Upper lobe of right lung (tissue), 1 donor: ENCODE measurements at places on chromosomes 2 and 18. TPM values are rescaled to one million over a fixed set of nuclear protein-coding genes. Genes with fewer than 3 reads are reported as not detected.

GRCh38 chr2:160144280-160144990, 55.6 kb downstream of the ITGB6 start:
- H3K4me3 ChIP-seq, result no peak overlapping the region
- no peaks in the 10 kb centered on the region for H3K36me3 ChIP-seq
- H3K27me3 ChIP-seq, result no peaks in the 10 kb centered on the region
- H3K4me1 ChIP-seq, result peaks cover 10% of the 10 kb centered on the region
- no peak for DNase-seq

- no peaks in the 10 kb centered on the region for H3K27me3 ChIP-seq
- no peak overlapping the region for H3K27ac ChIP-seq
- DNase-seq, result no peak
- H3K4me1 ChIP-seq, result no peaks in the 10 kb centered on the region
- H3K36me3 ChIP-seq, result no peaks in the 10 kb centered on the region
- H3K4me3 ChIP-seq, result no peak overlapping the region
Observed at GRCh38 chr18:5974696-5975095, 79.4 kb upstream of the TMEM200C start.

DNA sequence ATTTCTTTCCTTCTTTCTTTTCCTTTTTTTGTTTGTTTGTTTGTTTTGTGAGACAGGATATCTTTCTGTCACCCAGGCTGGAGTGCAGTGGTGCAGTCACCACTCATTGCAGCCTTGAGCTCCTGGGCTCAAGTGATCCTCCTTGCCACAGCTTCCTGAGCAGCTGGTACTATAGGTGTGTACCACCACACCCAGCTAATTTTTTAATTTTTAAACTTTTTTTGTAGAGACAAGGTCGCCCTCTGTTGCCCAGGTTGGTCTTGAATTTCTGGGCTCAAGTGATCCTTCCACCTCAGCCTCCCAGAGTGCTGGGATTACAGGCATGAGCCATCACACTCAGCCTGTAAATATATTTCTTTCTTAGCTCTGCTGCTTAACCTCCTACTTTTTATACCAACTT, 83.4 kb upstream of the CYP20A1 start:
- H3K4me3 ChIP-seq, result no peak overlapping the region
- no peak overlapping the region for H3K27ac ChIP-seq
- H3K4me1 ChIP-seq, result no peaks in the 10 kb centered on the region
- H3K27me3 ChIP-seq, result no peaks in the 10 kb centered on the region

GRCh38 chr2:7026742-7027141, 109.5 kb downstream of the RNF144A start:
- no peak overlapping the region for H3K4me3 ChIP-seq
- no peaks in the 10 kb centered on the region for H3K27me3 ChIP-seq
- H3K36me3 ChIP-seq, result no peaks in the 10 kb centered on the region
- no peak for DNase-seq

DNA sequence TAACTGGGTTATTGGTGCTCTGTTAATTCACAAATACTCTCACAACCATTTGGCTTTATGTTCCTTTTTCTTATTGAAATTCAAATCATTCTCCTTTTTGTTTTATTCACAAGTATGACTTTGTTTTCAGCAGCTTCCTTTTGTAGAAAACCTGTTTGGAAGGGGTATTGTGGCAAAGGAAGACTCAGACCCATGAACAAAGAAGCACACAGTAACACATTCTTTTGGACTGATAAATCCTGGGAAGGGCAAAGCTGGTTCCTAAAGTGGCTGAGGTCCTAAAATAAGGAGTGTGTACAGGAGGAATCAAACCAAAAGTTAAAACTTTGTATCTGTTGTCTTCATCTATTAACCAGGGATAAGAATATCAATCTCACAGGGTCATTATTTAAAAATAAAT, 374.7 kb upstream of the FIGN start:
- no peaks in the 10 kb centered on the region for H3K36me3 ChIP-seq
- H3K4me3 ChIP-seq, result no peak overlapping the region
- no peaks in the 10 kb centered on the region for H3K4me1 ChIP-seq
- no peak for DNase-seq
- no peaks in the 10 kb centered on the region for H3K27me3 ChIP-seq

DNA sequence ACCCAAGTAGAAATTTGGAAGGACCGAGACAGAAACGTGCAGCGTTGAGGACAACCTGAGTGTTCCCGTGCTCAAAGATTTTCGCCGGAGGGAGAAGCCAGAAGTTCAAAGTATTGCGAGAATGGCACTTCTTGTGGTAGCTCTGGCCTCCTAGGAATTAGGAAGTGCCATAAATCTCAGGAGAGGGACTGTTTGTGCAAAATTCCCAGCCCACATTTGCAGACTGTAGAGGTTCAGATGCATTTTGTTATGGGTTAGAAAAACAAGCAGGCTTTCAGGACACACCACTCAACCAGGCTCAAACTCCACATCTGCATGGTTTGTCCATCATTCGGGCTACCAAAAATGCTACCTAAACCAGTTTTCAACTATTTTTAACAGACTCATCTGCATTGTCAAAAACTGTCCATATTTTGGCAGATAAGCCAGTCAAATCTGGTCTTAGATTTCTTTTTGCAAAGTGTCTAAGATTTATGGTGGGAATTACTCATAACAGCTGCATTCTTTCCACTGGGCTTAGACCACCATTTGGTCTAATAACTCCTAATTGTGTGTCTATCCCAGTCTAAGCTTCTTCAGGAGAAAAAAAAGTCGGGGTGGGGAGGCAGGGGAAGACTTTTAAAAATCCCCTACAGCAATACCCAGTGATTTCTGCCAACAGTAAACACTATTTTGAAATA, 422.9 kb downstream of the ARHGAP15 start:
- no peaks in the 10 kb centered on the region for H3K4me1 ChIP-seq
- DNase-seq, result no peak
- H3K27ac ChIP-seq, result no peak overlapping the region
- no peaks in the 10 kb centered on the region for H3K27me3 ChIP-seq
- no peak overlapping the region for H3K4me3 ChIP-seq

The CCDC74A gene
- total RNA-seq, result 1.2 TPM

The ALPP gene
- total RNA-seq, result 9.5 TPM

GRCh38 chr18:36460854-36461253, 163.3 kb downstream of the FHOD3 start:
- H3K4me3 ChIP-seq, result no peak overlapping the region
- no peaks in the 10 kb centered on the region for H3K4me1 ChIP-seq
- H3K27ac ChIP-seq, result no peak overlapping the region
- no peaks in the 10 kb centered on the region for H3K36me3 ChIP-seq

- H3K27me3 ChIP-seq, result no peaks in the 10 kb centered on the region
- no peak for DNase-seq
- H3K27ac ChIP-seq, result no peak overlapping the region
Observed at GRCh38 chr2:181203916-181204315, 223.5 kb downstream of the UBE2E3 start.

DNA sequence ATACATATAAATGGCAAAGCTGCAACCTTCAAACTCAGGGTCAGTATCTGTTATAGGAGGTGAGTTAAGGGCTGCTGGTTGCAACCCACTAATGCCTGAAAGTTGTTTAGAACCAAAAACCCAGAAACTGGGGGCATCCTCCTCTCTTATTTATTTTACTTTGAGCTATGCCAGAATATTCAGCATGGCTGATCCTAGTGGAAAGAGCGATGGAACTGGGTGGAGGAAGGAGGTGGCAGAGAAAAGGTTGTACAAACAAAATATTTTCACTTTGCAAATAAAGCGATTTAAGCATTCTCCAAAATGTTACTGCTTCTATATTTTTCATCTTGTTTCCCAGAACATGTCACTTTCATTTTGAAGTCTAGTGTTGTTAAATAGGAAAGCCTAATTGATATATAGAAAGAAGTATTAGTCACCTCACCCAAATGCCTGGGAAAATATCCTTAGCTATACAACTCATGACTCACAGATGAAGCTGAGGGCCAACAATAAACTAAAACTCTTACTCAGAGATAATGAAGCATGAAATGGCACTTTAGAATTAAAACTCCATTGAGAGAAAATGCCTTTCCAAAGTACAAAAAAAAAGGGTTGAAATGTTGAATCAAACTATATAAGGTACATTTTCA, 251.4 kb upstream of the UBE2E3 start:
- no peak for DNase-seq
- no peaks in the 10 kb centered on the region for H3K4me1 ChIP-seq
- no peak overlapping the region for H3K27ac ChIP-seq
- H3K27me3 ChIP-seq, result no peaks in the 10 kb centered on the region

- no peak overlapping the region for H3K4me3 ChIP-seq
- H3K27ac ChIP-seq, result no peak overlapping the region
- no peaks in the 10 kb centered on the region for H3K4me1 ChIP-seq
- DNase-seq, result no peak
Observed at GRCh38 chr2:226187156-226187555, 612.5 kb downstream of the IRS1 start.

GRCh38 chr2:17759805-17760204, 5.9 kb downstream of the GEN1 start:
- no peaks in the 10 kb centered on the region for H3K36me3 ChIP-seq
- no peak overlapping the region for H3K27ac ChIP-seq

The DNMT3A gene
- total RNA-seq, result 31.3 TPM

GRCh38 chr2:64769392-64770044, 115.8 kb upstream of the SERTAD2 start:
- H3K27ac ChIP-seq, result no peak overlapping the region
- no peaks in the 10 kb centered on the region for H3K36me3 ChIP-seq
- DNase-seq, result no peak
- peaks cover 16% of the 10 kb centered on the region for H3K4me1 ChIP-seq
- H3K27me3 ChIP-seq, result no peaks in the 10 kb centered on the region

- no peaks in the 10 kb centered on the region for H3K27me3 ChIP-seq
- no peaks in the 10 kb centered on the region for H3K4me1 ChIP-seq
- H3K36me3 ChIP-seq, result no peaks in the 10 kb centered on the region
- H3K27ac ChIP-seq, result no peak overlapping the region
- no peak for DNase-seq
- H3K4me3 ChIP-seq, result no peak overlapping the region
Observed at GRCh38 chr2:79994965-79995364, 309.6 kb downstream of the LRRTM1 start.

DNA sequence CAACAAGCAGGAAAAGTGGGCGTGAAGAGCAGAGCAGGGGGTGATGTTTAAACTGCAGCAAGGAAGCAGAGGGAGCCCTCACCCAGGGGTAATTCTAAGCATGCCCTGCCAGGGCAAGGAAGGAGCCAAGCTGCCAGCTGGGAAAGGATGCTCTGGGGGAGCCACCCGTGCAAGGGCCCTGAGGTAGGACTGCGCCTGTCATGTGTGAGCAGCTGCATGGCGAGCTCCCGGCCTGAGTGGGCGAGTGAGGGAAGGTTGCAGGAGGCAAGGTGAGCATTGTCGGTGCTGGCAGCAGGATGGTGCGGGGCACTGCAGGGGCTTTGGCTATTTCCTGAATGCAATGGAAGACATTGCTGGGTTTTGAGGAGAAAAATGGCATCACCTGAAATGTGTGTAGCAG, 107.2 kb downstream of the COPS8 start:
- no peaks in the 10 kb centered on the region for H3K36me3 ChIP-seq
- H3K4me3 ChIP-seq, result no peak overlapping the region
- no peaks in the 10 kb centered on the region for H3K4me1 ChIP-seq
- no peaks in the 10 kb centered on the region for H3K27me3 ChIP-seq

The ZNF396 gene
- total RNA-seq, result 3.1 TPM

The LINC00305 gene
- not detected for total RNA-seq

DNA sequence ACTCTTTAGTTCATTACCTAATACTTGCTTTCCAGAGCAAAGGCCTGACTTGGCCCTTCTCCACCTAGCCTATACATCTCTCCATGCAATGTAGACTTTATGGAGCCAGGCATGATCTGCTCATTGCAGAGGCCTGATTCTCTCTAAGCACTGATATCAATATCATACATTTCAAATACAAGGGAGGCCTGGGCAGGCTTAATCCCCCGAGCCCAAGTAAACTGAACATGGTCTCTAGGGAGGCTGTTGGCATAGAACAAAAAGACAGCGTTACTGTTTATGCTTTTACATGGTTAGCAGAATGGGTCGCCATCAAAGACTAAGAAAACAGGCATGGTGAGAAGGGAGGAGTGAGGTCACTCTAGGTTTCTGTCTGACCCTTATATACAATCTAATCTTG, 695.1 kb downstream of the ZEB2 start:
- H3K27ac ChIP-seq, result no peak overlapping the region
- no peak for DNase-seq

GRCh38 chr2:156309167-156309566, 23.4 kb downstream of the NR4A2 start:
- DNase-seq, result no peak
- H3K4me1 ChIP-seq, result no peaks in the 10 kb centered on the region
- H3K36me3 ChIP-seq, result no peaks in the 10 kb centered on the region
- H3K27me3 ChIP-seq, result no peaks in the 10 kb centered on the region
- H3K4me3 ChIP-seq, result no peak overlapping the region

DNA sequence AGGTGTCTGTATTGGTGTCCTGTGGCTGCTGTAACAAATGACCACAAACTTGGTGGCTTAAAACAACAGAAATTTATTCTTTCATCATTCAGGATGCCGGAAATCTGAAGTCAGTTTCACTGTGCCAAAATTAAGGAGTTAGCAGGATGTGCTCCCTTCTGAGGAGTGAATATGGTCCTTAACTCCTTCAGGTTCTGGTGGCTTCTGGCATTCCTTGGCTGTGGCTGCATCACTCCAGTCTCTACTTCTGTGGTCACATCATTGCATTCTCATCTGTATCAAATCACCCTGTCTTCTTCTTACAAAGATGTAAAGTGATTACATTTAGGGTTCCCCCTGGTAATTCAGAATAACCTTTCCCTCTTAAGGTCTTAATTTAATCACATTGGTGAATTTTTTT, 12.6 kb downstream of the GPD2 start:
- H3K36me3 ChIP-seq, result no peaks in the 10 kb centered on the region
- H3K27ac ChIP-seq, result no peak overlapping the region
- no peak for DNase-seq
- no peaks in the 10 kb centered on the region for H3K4me1 ChIP-seq
- H3K4me3 ChIP-seq, result no peak overlapping the region

GRCh38 chr2:8447610-8448221, 234.1 kb upstream of the ID2 start:
- H3K27me3 ChIP-seq, result no peaks in the 10 kb centered on the region
- H3K36me3 ChIP-seq, result no peaks in the 10 kb centered on the region
- H3K4me3 ChIP-seq, result no peak overlapping the region
- no peak for DNase-seq
- H3K27ac ChIP-seq, result no peak overlapping the region

DNA sequence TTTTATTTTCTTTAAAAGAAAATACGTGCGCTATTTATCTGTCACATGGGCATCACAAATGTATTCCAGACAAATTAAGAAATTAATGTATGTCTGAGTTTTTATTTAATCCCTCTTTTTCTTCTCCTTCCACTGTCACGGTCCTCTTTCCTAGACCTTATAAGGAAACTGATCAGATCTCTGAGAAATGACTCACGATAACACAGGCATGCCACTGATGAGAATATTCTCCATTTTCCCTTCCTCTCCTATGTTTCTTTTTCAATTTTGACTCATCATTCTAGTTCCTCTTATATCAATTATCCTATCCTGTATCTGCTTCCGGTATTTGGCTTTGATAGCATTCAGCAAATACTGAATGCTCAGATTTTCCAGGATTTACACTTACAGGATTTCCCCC, 121.8 kb downstream of the DSC3 start:
- no peak for DNase-seq
- H3K4me1 ChIP-seq, result no peaks in the 10 kb centered on the region
- H3K36me3 ChIP-seq, result no peaks in the 10 kb centered on the region
- H3K27me3 ChIP-seq, result no peaks in the 10 kb centered on the region
- no peak overlapping the region for H3K4me3 ChIP-seq
